Activated naive CD8-positive, alpha-beta T cell treated with anti-CD3 and anti-CD28 coated beads for 36 hours (primary cell): ENCODE measurements at places on chromosomes 6 and 20. TPM values are rescaled to one million over a fixed set of nuclear protein-coding genes. Genes with fewer than 3 reads are reported as not detected.

- DNase-seq: no peak
Observed at GRCh38 chr6:93794166-93794565, 374.8 kb upstream of the EPHA7 start.

DNA sequence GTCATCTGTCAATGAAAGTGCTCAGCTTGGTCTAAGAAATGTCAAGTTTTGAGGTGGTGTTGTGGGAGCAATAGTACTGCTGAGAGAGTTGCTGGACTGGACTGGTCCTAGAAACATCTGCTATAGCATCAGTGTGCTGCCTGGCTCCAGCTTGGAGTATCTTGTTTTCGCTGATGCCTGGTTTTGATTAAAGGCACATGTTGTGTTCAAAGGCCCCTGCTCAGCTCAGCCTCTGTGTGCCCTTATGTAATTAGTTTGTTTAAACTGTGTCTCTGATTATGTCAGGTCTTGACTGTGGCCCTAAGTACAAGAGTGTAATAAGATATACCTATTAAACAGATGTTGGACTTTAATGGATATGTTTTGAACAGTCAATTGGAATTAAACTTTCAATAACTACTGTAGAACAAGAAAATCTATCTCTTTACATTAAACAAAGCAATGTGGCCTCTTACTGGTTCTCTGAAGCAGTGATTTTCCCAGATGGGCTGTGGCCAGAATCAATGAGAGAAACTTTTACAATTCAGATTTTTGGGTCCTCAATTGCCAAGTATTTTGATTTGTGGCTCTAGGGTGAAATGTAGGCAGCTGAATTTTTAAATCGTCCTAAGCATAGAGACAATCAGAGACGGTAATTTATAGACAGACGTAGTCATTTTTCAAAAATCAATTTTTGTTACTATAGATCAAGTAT is 668.2 kb downstream of the DHX35 start:
- DNase-seq: no peak

- DNase-seq: no peak
Observed at GRCh38 chr6:21228411-21228810, 365.1 kb upstream of the SOX4 start.

DNA sequence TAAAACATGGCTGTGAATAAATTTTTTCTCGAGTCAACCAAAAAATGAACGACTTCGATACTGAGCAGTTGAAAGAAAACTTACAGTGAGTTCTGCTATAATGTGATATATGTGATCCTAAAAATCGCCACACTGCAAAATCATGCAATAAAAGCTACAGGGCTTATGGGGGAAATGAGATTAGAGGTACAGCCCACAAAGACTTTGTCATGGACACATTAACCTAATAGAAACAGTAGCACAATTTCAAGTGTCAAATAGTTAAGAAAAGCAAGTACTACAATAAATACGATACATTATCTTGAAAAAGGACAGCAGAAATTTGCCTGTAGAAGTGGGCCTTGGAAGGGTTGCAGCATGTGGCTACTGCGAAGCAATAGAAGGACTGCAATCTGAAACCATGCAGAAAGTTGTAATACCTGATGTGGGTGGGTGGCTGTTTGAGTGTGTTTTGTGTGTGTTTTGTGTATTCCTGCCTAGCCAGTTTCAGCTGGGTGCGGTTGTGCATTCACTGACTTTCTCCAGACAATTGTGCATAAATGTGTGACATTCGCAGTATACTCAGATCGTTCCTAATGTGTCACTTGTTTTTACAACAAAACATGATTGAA is 79.1 kb downstream of the RPP40 start:
- no peak for DNase-seq

GRCh38 chr6:41960028-41960427 is 18.4 kb upstream of the CCND3 start:
- DNase-seq: no peak

DNA sequence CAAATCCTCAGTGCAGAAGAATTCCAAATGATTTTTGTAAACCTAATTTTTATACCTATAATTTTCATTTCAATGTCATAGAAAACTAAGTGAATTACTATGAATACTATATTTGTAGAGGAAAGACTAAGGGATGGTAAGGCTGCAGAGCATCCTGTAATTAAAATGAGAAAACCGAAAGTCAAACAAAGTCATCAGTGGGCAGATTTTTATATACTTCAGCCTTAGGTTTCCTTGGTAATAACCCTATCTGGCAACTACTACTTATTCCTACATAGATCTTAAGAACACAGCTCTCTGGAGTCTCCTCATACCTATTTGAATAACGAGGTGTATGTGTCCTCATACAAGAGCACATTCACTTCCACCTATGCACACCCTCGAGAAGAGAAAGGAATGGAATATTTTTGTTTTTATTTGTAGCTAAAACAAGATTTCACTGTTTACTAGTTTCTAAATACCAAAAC is 117.9 kb upstream of the SGK1 start:
- DNase-seq: no peak

DNA sequence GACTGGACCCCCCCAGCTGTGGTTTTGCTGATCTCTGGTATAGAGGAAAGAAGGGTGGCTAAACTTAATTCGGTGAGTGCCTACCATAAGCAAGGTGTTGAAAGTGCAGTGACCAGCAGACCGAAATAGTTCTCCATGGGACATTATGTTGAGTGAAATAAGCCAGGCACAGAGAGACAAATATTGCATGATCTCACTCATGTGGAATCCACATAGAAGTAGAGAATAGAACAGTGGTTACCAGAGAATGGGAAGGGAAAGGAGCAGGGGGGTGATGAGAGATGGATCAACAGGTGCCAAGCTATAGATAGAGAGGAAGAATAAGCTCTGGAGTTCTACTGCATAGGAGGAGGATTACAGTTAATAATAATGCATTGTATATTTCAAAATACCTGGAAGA is 9.7 kb upstream of the GCNT2 start:
- no peak for DNase-seq

DNA sequence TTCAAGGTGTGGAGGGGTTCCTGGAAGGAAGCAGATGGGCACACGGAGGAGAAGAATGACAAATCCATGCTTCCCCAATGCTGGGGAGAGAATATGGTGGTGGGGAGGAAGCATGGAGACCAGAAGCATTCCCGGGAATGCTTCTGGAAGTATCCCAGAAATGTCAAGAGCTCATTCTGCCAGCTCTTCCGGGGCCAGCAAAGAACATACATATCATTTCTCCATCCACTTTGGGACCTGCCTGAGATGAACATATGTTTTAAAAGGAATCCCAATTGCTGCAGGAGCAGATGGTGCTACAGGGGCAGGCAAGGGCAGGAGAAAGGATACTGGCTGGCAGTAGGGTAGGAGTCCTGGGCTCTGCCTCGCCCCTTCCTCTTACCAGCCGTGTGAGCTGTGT is 37.9 kb upstream of the CCDC167 start:
- DNase-seq: no peak

GRCh38 chr6:77097940-77098339 is 365.4 kb downstream of the HTR1B start:
- no peak for DNase-seq

DNA sequence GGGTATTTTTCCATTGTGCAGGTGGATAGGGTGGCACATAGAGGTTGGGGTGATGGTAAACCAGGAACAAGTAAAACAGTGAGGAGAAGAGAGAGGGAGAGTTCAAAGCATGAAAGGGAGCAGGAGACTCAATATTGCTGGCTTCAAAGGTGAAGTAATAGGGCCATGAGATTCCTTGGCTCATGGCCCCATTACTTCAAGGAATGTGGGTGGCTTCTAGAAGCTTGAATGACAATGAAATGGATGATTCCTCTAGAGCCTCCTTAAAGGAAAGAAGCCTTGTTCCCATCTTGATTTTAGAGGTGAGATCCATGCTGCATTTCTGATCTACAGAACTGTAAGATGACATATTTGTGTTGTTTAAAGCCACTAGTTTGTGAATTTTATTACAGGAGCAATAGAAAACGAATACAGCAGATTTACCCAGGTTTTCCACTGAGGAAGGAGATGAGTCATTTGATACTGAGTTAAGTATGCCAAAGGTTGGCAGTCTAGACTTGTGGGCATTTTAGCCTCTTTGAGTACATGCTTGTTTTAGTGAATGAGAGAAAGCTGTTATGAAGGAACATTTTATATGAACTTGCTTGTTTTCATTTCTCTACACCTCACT is 110.4 kb downstream of the PLCB4 start:
- no peak for DNase-seq

The NUP43 gene
- total RNA-seq: 83.8 TPM

- no peak for DNase-seq
Observed at GRCh38 chr6:162973151-162973872, 245.5 kb downstream of the PACRG start.

DNA sequence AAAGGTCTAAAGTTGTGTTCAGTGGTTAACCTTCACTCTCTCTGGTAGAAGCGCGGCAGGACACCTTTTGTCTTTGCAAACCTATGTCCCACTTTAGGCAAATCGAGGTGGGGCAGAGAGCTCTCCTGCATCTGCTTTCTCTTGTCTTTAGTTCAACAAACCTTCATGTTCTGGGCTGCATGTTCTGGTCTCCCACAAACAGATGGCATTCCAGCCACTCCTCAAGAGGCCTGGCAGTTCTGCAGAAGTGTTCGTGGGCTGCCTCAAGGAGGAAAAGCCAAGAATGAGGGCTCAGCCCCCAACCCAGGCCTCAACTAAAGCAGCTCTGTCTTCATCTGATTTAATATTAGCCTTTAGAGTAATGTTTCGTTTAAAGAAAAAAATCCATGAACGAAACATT is 82.2 kb downstream of the SOD2 start:
- DNase-seq: no peak

The HSPA1A gene
- 24.8 TPM for total RNA-seq
